Stimulated activated CD8-positive, alpha-beta memory T cell treated with anti-CD3 and anti-CD28 coated beads, Interleukin-15, amount 100 ng/mL, for 1 hour (primary cell): ENCODE measurements at places on chromosomes 13 and 19.
A peak's percentile ranks its signal among the peaks of the same experiment; 100 is the strongest.

GRCh38 chr13:76692346-76692745 lies 193.9 kb downstream of the KCTD12 start:
- no peak for DNase-seq

- no peak for DNase-seq
Observed at GRCh38 chr13:74194846-74195245, 60.6 kb upstream of the KLF12 start.

DNA sequence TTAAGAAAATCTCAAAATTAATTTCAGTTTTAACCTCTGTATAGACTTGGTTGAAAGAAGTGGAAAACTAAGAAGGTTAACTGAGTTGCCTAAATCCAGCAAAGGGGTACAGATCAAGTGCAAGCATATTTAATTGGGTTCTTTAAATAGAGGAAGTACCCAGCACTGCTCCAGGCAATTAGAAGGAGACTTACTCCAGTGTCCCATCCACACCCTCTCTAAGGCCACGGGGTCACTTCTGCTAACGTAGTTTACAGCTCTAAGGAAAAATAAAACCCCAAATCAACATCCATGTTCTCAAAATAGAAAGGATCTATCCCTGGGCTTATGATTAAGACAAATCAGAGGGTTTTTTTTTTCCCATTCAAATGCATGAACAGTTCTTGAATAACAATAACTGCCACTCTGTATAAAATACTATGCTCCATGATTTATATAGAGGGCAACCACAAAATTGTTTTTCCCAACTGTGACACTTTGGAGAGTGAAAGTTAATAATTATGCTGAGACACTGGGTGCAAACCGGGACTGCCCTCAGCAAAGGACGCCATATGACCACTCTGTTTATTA lies 4.6 kb downstream of the FRY start:
- DNase-seq, result no peak

DNA sequence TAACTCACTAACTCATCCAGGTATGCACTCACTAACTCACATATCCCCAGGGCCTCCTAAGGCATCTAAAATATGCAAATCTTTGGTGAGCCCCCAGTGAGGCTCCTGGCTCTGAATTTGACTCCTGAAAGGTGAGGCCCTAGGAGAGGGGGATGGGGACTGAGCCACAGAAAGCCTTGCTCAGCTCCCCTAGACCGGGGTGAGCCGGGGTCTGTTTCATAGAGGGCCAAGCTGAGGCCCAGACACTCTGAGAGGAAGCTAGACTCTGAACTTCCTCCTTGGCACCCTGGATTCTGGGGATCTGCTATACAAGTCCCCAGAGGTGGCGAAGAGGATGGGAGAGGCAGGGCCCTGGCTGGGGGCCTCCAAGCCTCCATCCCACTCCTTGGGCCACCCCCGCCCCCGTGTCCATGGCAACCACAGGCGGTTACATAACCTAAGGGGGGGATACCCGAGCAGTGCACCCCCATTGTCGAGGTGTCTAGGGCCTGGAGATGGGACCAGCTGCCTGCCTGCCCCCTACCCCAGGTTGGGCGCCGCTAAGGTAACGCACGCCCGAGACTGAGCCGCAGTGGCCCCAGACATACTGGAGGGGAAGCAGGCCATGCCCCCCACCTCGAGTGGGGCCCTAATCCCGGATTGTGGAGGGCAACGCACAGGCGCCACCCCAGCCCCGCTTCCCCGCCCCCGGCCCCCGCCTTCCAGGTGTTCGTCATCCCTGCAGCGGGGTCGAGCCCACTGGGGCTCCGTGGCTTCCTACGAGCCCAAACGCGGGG lies 646 bp downstream of the ABHD8 start:
- DNase-seq, result no peak

- peak; percentile 17 for DNase-seq
Observed at GRCh38 chr13:99028890-99029289, 51.0 kb upstream of the DOCK9 start.

DNA sequence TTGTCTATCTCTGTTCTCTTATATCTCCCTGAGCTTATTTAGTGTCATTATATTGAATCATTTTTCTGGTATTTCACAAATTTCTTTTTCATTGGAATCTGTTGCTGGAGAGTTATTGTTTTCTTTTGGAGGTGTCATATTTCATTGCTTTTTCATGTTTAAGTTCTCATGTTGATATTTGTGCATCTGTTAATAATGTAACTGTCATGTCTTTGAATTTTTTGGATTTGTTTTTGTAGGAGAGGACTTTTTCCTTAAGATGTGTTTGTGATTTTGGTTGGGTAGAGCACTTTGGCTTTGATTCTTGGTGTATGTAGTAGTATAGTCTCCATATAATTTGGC lies 64.0 kb downstream of the DNAJC3 start:
- DNase-seq, result no peak

- DNase-seq, result no peak
Observed at GRCh38 chr19:33194886-33195644, 935 bp downstream of the LRP3 start.

DNA sequence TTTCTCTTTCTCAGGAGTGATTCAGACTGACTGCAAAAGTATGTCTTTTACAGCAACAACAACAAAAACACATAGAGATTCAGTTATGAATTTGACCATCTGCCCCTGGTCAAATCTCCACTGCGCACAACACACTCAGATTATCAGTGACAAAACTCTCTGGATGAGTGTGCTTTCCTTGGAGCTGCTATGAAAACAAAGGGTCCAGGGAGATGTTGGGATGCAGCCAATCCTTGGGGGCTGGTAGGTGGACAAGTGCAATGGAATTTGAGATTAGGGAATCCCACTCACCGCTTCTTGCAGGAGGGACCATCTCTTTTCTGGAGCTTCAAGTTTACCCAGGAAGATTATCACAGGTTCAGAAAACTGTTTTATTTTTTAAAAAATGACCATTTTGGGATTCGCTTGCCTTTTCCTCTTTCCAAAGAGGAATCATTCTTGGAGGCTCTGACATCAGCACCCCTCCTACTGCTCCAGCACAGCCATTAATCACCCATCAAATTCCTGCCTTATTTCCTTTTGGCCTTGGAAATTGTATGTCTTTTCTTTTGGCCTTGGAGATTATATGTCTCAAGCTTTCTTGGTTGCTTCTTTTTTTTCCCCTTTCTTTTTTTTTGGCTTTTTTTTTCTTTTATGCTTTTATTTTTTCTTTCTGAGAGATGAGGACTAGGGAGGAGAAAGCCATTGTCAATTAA lies 311.8 kb downstream of the TSHZ3 start:
- DNase-seq, result no peak

- no peak for DNase-seq
Observed at GRCh38 chr19:3142781-3143337, 7.0 kb downstream of the GNA15 start.

DNA sequence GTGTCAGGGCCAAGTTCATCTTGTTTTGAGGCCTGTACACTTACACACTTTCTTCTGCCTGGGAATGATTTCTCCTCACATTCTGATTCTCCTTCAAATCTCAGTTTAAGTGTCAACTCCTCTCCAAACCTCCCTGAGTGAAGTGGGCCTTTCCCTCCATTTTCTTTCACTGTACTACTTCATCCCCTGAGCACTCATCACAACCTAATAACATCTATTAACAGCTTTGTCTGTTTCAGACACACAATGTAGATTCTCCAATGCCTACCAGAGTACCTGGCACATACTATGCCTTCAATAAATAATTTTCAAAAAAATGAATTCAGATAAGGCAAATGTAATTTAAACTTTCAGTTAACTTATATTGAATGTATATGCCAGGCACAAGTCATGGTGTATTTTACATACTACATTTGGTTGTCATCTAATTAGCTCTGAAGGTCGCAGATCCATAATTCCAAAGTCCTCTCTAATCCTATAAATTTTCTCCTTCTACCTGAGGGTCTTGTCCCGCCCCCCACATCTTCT lies 357 bp upstream of the COG6 start:
- no peak for DNase-seq

DNA sequence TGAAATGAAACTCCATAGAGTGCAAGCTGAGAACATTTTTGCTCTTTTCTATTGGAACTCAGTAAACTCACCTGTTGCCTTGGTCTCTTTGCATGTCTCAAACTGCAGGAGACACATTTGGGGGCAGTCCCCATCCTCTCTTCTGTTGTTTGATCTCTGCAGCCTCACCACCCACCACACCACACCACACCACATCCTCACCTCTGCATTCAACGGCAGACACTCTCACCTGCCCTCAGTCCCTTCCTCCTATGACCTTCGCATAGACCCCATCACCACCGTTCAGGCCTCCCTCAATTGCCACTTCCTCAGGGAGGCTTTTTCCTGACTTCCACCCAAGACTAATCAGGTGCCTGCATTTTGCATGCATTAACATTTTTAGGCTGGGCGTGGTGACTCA lies 14.4 kb upstream of the TPM4 start:
- no peak for DNase-seq

- no peak for DNase-seq
Observed at GRCh38 chr19:4588291-4588761, 28.8 kb upstream of the SEMA6B start.

GRCh38 chr13:54637366-54637765 lies 1608.8 kb downstream of the OLFM4 start:
- no peak for DNase-seq

DNA sequence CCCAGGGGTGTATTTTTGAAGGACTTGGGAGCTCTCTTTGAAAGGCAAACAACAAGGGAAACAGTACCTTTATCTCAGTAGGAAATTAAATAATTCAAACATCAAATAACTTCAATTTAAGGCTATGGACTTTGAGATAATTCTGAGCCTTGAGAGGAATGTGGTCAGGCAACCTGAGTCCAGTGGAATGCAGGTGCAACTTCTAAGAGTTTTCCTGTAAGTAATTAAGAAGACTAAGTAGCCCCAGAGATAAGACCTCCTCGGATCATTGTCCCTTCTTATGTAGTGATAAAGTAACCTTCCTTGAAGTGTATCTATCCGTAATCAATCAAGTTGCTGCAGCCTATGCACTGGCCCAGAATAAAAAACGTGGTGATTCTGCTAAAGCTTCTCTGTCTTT lies 29.2 kb downstream of the ZNF701 start:
- no peak for DNase-seq

GRCh38 chr19:56934438-56935090 lies 94.0 kb upstream of the PEG3 start:
- DNase-seq, result no peak

GRCh38 chr13:24033527-24034302 lies 126.8 kb upstream of the SPATA13 start:
- DNase-seq, result no peak

DNA sequence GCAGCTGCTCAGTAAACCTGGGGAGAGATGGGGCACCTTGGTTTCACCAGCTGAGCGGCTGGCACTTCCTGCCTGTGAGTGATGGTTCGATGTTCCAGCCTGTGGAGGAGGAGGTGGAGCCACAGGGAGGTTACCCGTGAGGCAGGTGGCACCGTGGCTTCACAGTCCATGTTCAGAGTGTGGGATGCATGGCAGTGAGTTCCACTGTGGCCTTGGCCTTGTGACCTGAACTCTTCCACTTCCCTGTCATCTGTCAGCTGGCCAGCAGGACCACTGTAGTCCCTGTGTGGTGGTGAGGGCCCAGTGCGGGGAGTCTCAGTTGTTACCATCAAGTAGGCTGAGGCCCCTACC lies 16.9 kb downstream of the SMARCA4 start:
- DNase-seq, result no peak

DNA sequence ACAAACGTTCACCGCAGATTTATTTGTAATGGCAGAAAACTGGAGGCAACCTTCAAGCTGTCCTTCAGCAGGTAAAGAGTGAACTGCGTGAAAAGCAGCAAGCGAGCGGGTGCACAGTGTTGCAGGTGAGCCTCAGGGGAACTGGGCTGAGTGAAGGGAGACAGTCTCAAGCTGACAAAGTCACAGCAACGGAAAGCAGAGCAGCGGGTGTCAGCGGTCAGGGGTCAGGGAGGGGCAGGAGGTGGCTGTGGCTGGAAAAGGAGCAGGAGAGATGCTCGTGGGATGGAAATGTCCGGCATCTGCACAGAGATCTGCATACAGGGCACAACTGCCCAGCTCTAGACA lies 8.5 kb upstream of the RASA3 start:
- DNase-seq, result no peak

DNA sequence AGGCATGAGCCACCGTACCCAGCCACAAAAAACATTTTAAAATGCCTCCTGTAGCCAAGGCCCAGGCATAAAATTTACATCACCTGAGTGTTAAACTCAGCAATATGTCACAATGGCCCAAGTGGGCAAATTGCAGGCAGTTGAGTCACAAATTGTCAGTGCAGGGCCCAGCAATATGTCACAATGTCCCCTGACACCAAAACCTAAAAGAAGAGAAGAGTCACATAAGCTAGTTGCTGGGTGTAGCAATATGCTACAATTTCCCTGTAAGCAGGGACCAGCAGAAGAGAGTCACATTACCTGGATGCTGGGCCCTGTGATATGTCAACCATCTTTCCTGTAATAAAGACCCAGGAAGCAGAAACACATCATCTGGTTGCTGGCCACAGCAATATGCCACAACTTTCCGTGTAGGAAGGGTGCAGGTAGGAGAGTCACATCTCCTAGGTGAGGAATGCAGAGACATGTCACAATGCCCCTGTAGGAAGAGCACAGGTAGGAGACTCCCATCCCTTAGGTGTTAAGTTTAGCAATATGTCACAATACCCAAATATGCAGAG lies 136.0 kb upstream of the ZNF91 start:
- no peak for DNase-seq

- DNase-seq, result no peak
Observed at GRCh38 chr19:33699754-33700407, 78.1 kb downstream of the CHST8 start.

GRCh38 chr19:54183431-54183830 lies 5.9 kb downstream of the MBOAT7 start:
- no peak for DNase-seq

DNA sequence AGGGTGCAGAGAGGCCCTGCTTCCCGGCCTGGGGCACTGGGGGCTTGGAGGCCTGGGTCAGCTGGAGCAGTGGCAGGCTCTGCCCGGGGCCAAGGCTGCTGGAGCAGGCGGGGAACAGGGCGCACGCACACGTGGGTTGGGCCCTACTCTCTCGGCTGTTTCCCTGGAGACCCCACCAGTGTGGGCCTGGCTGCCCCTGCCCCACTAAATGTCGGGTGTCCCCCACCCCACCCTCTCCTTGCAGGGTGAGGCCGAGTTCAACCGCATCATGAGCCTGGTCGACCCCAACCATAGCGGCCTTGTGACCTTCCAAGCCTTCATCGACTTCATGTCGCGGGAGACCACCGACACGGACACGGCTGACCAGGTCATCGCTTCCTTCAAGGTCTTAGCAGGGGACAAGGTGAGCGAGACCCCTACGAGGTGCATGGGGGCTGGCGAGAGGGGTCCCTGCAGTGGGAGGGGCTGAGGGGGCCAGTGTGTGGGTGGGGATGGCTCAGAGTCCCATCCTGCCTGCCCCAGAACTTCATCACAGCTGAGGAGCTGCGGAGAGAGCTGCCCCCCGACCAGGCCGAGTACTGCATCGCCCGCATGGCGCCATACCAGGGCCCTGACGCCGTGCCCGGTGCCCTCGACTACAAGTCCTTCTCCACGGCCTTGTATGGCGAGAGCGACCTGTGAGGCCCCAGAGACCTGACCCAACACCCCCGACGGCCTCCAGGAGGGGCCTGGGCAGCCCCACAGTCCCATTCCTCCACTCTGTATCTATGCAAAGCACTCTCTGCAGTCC lies 15.3 kb downstream of the CAPN12 start:
- DNase-seq, result no peak

GRCh38 chr13:76383676-76384461 lies 502.3 kb downstream of the KCTD12 start:
- DNase-seq, result no peak

- no peak for DNase-seq
Observed at GRCh38 chr19:4516199-4516938, 1.9 kb downstream of the PLIN4 start.

- no peak for DNase-seq
Observed at GRCh38 chr13:112943309-112944125, 25.5 kb upstream of the MCF2L start.

- no peak for DNase-seq
Observed at GRCh38 chr19:49461656-49462055, 8.6 kb downstream of the ALDH16A1 start.
